Ovary (tissue), 10 donors: ENCODE measurements at places on chromosomes 3 and 15.

GRCh38 chr3:24679429-24679828, 184.8 kb upstream of the THRB start:
- DNase-seq: no peak

- no peak for DNase-seq
Measured at GRCh38 chr15:89244574-89244903, 760 bp downstream of the FANCI start.

- no peak for DNase-seq
Measured at GRCh38 chr15:83739629-83740028, 85.7 kb downstream of the ADAMTSL3 start.

- DNase-seq: no peak
Measured at GRCh38 chr3:162517110-162517509, 1020.5 kb downstream of the OTOL1 start.

GRCh38 chr3:143693506-143693905, 154.8 kb downstream of the SLC9A9 start:
- no peak for DNase-seq

- no peak for DNase-seq
Measured at GRCh38 chr3:197593046-197593380, 37.2 kb upstream of the BDH1 start.

- no peak for DNase-seq
Measured at GRCh38 chr3:52688266-52688665, 2.4 kb downstream of the GNL3 start.

GRCh38 chr3:170631755-170632488, 46.0 kb upstream of the SLC7A14 start:
- DNase-seq: no peak

- no peak for DNase-seq
Measured at GRCh38 chr3:157145606-157146322, 14.2 kb downstream of the CCNL1 start.

DNA sequence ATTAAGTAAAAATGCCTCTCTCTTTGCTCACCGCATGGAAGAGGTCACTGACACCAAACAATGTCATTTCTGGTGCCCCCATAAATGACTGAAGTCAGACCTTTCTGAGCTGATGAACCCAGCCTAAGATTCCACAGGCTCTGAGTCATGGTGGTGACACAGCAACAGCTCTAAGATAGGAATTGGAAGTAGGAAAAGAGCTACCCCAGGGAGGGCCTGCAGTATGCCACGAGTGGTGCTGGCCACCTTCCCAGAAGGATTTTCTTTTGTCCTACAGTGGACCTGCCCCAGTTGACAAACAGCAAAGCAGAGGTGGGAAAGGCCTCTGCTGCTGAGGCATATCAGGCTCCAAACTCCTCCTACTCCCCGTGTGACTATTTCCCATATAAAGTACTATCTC, 208.1 kb downstream of the MINAR1 start:
- DNase-seq: no peak

GRCh38 chr3:16741103-16741758, 136.0 kb upstream of the DAZL start:
- peak; percentile 61 for DNase-seq

DNA sequence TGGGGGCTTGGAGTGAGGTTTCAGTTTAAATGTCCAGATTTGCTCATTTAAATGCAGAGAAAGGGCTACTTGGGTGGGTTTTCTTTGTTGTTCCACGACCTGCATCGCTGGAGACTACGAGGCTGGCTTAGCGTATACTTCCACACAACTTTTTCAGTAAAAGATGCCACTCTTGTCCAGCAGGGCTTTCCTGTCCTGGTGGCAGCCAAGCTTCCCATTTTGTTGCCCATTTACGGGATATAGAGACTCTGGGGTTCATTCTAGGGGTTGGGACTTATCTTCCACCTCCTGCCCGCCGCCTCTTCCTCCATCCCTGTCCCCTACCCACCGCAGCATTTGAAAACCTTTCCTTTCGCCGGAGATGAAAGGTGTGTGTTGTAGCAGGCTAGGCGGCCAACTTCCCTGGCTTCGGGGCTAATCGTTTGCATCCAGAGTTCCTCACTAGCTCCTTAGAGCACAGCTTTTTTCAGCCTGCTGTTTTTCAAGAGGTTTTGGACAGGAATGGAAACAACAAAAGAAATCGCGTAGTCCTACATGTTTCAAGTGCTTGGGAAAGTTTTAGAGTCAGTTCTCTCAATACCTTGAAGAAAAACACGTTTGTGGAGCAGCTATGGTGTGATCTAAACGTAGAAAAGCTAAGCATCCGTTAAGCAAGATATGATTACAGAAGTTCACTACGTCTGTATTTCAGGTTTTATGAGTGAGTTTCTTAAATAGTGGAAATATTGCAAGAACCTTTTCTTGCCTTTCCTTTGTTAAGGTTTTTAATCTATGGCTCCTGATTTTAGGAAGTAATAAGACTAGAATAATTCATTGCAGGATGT, 843 bp downstream of the CHRNA5 start:
- DNase-seq: no peak

DNA sequence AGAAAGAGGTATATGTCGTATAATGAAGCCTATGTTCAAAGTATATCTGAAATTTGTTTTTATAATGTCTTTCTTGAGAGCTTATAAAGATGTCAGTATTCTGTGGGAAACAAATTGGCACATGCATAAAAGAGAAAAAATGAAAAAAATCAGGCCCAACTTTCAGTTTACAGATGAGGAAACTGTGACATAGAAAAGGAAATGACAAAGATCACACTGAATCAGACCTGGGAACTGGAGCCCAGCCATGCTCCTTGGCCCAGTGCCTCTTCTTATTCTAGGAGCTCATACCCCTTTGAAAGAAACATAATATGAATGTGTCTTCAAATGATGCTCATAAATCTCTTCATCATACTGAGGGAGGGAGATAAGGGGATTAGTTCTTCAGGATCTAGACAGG, 48.4 kb downstream of the TMEM44 start:
- no peak for DNase-seq

GRCh38 chr3:127992127-127992526, 60.1 kb upstream of the SEC61A1 start:
- DNase-seq: no peak
